Right kidney (tissue), 9 donors: ENCODE measurements at places on chromosomes 2 and 18.

DNA sequence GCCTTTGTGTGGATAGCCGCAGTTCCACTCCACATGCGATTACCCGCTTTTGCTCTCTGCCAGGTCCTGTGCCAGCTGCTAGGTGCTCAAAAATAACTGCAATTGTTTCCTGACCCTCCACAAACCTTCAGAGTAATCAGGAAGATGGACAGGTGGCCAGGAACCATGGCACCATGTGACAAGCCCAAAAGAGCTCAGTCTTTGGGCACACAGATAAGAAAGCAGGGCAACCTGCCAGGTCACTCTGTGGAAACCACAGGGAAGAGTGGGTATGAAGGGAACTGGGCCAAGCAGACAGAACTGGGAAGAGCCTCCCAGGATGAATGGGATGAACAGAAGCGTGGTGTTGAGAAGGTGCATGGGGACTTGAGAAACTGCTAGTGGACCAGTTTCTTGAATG lies 79.4 kb upstream of the AGAP1 start:
- DNase-seq, result no peak

GRCh38 chr18:45057955-45058600 lies 377.4 kb downstream of the SETBP1 start:
- DNase-seq, result no peak

GRCh38 chr2:240112914-240113690 lies 23.0 kb downstream of the COPS9 start:
- DNase-seq, result no peak

- peak; percentile 58 for DNase-seq
Observed at GRCh38 chr2:10097352-10098148, 17.3 kb upstream of the CYS1 start.

DNA sequence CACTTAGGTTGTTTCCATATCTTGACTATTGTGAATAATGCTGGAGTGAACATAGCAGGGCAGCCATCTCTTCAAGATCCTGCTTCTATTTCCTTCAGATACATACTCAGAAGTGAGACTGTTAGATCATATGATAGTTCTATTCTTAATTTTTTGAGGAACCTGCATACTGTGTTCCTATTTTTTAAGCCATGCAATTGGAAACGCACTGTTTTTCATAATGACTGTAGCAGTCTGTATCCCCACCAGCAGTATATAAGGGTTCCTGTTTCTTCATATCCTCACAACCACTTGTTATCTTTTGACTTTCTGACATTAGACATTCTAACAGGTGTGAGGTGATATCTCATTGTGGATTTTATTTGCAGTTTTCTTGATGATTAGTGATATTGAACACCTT lies 15.5 kb downstream of the NEURL3 start:
- DNase-seq, result no peak

GRCh38 chr18:3979024-3979423 lies 476.1 kb downstream of the DLGAP1 start:
- DNase-seq, result no peak
